ENCODE measurements at places on chromosomes 2 and 18.

- no peak for DNase-seq
These were observed 98.0 kb upstream of the EFEMP1 start for GRCh38 chr2:56021579-56021978.

DNA sequence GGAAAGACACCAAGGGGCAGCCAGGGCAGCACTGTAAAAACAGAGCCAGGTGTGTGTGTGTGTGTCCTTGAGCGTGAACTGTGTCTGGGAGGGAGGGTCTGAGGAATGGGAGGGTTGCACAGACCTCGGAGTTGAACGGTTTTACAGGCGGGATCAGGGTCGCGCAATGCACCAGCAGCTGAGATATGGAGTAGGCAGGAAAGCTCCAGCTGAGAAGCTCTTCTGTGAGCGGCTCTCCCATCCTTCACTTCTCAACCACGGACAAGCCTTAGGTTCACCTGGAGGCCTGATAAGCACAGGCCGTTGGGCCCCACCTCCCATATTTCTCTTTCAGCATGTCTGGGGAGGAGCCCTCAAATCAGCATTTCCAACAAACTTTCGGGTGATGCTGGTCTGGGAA, 12.1 kb downstream of the SERTAD2 start:
- DNase-seq = no peak

DNA sequence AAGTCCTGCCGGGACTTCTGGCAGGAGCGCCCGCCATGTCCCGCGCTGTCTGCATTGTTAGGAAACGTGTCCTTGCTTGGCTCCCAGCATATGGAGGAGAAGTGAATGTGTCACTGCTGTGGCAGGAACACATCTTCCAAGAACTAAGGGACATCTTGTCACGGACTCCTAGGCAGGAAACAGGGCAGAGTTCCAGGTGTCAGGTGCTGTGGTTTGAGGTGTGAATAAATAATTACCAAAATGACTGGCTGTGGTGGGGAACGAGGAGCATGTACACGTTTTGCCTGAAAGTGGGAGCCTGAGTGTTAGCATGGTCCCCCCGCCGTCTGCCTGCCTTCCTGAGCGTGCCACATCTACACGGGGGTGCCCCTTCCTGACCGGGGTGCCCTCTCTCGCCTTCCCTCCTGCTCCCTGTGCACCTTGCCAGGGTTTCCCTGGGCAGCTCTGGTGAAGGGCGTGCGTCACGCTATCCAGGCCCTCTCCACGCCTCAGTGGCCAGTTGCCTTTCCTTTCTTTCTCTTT, 237.5 kb downstream of the LDLRAD4 start:
- peak; percentile 37 for DNase-seq

DNA sequence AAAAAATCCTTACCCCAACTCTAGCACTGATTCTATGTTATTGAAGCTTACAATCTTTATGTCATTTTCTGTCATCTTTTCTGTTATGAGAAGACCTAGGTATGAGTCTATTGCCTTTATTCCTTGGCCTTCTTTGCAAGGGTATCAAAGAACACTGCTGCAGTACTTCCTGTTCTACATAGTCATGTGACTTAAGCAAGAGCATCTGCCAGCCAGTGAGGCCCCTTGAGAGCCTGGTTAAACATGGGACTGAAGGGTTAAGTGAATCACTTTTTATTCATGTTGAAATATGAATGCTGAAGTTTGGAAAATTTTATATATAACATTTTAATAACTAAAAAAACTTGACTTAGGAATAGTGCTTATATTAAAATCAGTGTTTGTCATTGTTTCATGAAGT, 844 bp upstream of the CPS1 start:
- no peak for DNase-seq

DNA sequence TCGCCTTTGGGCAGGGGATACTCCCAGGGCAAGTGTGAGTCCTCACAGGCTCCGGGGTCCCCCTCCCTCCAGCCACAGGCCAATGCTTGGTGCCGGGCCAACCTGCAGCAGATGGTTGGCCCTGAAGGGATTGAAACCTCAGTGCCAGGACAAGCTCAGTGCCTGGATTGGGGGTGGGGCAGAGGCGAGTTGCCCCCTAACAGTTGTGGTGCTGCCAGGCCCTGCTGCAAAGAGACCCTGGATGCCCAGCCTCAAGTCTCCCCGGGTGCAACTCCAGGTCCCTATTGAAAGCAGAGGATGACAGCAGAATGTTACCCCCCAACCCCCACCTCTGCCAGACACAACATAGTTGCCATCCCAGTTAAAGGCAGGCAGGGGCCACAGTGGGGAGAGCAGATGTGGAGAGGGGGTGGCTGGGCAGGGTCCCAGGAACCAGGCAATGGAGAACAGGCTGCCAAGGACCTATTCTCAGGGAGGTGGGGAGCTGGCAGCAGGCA, 9.5 kb upstream of the RNF103 start:
- DNase-seq = peak; percentile 58

GRCh38 chr2:42459296-42459695, 34.5 kb downstream of the KCNG3 start:
- no peak for DNase-seq

- DNase-seq = no peak
These were observed 1.2 kb downstream of the CABLES1 start for GRCh38 chr18:23136326-23137096.

DNA sequence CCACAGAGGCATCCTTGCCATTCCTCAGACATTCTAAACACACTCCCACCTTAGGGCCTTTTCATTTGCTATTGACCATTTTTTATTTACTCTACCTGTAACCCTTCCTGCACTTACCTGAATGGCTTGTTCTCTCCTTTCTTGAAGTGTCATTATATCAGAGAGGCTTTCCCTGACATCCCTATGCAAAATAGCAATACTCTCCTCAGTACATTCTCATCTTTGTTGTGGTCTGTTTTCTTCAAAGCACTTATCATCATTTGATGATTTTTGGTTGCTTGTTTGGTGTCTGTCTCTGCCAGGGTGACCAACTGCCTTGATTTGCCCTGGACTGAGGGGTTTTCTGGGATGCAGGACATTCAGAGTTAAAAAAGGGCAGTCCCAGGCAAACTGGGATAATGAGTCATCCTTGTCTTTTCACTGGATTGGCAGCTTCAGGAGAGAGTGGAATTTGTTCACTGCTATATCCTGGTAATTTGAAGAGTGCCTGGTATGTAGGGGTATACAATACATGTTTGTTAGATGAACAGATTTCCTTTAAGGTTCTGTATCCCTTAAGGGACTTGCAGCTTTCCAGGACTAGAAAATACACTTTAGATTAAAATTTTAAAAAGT, 102.4 kb downstream of the BABAM2 start:
- DNase-seq = no peak

- no peak for DNase-seq
These were observed 23.7 kb upstream of the AP1S3 start for GRCh38 chr2:223860809-223861738.

Measured in cerebellar nuclear complex (tissue), 1 donor.